ENCODE measurements at places on chromosomes 4 and X.

GRCh38 chr4:67452100-67452845 lies 93.0 kb downstream of the CENPC start:
- DNase-seq = no peak

DNA sequence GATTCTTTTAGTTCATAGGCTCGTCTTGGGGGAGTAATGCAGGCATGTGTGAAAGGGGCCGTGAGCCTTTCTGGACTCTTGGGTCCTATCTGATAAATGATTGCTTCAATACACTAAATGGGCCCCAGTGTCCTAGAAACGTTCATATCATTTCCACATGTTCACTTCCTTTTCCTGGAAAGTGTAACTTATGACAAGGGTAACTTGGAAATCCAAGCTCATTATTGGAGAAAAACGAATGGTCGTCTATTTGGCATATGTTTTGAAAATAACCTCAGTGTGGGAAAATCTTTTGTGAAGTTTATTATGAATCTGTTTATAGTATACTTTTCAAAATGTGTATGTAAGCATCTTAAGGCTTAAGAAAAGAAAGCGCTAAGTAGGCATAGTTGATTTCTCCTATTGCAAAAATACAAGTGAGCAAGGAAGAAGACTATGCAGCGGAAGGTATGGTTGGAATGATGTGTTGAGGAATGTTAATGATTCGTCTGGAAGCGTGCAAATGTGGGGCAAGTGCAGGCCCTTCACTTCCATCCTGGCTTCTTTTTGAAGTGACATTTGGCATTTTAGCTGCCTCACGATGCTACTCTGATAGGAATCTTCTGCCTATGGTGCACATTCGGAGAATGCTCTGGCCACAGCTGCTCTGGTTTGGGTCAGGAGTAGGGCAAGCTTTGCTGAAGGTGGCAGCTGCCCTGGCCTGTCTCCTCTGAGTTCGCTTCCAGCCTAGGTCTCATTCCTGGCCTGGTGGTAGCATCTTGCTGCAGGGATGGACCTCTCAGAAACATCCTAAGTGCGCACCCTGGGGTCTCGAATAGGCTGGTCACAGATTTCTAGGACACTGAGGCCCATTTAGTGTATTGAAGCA lies 49.5 kb upstream of the STOX2 start:
- no peak for DNase-seq

GRCh38 chr4:73257651-73258435 lies 755 bp downstream of the ANKRD17 start:
- DNase-seq = no peak

DNA sequence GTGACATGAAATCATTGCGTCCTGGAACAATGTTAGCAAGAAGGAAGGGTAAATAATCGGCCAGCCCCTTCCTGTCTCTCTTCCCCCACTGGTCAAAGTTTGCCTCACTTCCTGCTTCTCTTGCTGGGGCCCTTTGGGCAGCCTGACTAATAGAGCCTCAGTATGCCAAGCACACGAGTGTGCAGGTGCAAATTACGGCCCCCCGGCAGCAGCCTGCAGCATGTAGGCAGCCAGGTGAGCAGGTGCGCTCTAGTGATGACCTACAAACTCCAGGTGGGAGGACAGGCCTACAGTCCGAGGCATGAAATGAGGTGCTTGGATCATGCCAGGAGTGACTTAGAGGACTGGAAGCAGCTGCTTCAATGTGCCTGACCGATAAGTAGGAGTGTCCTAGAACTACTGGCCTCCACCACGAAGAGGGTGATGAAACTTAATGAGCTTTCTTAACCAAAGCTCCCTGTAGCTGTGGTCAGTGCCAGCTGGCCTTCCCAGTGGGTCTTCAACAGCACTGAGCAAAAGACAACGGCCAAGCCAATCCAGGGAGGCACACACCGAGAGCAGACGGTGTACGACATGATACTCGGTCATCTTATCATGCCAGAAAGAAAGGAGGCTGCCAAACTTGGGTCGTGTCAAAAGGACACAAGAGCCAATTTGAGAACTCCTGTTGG lies 26.1 kb upstream of the FAT1 start:
- no peak for DNase-seq

GRCh38 chr4:184427687-184428086 lies 46.7 kb downstream of the IRF2 start:
- no peak for DNase-seq

DNA sequence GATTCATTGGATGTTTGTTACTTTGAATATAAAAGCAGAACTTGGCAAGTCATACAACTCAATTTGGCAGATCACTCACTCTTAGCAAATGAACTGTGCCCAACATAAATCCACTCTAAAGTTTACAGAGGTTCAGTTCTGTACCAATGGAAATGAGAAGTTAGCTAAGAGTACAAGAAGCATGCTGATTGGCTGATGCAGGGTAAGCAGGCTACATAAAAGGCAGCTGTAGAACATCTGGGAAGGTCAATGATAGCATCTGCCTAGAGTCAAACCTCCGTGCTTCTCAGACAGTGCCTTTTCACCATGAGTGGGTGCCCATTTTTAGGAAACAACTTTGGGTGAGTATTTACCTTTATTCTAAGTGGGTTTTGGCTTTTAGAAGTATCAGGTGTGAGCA lies at the start of gene TDO2:
TSS of gene TDO2 (plus strand) at position 244 of the 400 bp plus-strand sequence. CDS start at position 307, 63 bp downstream.
- no peak for DNase-seq

All from NCI-H1694 treated with DMSO at 0.1 percent for 48 hours (cell line).